Skeletal muscle cell (primary cell): ENCODE measurements at places on chromosomes 4 and X.

DNA sequence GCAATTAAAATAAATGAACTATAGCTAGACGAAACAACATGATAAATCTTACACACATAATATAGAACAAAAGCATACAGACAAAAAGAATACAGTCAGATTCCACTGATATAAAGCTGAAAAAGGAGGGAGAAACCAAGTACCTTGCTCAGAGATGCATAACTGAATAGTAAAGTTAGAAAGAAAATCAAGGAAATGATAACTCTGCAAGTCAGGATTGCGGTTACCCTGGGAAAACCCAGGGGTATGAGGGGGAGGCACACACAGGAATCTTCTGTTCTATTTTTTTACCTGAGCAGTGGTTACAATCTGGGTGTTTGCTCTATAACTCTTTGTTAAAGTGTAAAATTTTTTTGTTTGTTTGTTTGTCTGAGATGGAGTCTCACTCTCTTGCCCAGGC lies 209.1 kb downstream of the CBR4 start:
- no peak for DNase-seq

DNA sequence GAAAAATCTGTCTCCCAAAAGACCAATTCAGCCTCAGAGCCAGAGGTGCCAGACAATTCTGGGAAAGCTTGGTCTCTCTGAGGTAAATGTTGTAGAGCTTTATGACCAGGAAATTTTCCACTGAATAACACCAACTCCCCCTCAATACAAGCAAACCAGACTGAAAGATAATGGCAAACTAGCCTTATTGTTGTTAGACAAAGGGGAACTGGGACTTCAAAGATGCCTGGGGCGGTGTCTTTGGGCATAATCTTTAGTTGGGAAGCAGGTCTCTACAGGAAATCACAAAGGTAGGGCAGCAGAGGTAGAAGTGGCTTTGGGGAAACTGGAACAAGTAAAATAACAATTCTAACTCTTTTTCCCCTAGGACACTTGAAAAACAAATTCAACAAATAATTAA lies 12.0 kb downstream of the COL4A6 start:
- no peak for DNase-seq

DNA sequence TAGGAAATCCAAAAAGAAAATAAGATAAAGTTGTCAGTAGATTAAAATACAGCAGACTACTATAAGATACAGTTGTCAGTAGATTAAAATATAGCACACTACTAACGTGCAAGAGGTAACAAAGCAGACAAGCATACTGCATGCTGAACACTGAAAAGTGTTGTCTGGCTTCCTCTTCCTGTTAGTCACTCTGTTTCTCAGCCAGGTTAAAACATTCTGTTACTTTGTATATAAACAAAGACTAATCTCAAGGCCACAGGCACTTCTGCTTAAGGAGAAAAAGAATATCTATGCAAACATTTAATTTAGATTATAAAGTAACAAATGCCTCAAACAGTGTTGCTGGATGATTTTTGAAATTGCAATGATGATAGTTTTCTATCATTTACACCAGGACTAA lies 41.0 kb upstream of the SCD5 start:
- DNase-seq = no peak

- DNase-seq = no peak
Measured at GRCh38 chr4:149031399-149031798, 589.2 kb upstream of the NR3C2 start.

GRCh38 chr4:119526786-119527550 lies 101.6 kb downstream of the PDE5A start:
- no peak for DNase-seq

DNA sequence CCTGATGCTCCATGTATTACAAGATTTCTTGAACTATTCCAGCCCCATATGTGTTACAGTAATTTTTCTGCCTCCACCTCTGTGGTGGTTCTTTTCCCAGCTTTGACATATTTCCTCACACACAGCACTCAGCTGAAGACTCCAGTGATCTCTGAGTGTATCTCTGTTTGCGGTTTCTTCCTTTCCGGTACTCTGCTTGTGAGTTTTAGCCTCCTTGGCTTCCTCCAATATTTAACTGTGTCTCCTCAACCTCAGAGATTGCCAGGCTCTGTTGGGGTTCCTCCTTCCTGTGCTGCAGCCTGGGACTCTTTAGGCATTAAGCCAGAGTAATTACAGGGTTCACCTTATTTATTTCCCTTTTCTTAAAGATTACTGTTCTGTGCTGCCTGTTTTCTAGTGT lies 73.2 kb downstream of the NFKB1 start:
- DNase-seq = no peak

DNA sequence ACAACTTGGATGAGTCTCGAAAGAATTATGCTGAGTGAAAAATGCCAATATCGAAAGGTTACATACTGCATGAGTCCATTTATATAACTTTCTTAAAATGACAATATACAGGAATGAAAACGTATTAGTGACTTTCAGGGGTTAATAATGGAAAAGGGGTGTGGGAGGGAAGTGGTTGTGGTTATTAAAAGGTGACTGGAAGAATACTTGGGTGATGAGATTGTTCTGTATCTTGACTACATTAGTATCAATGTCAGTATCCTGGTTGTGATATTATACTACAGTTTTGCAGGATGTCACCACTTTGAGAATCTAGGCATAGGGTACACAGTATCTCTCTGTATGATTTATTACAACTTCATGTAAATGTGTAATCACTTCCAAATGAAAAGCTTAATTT lies 204.5 kb downstream of the DTHD1 start:
- DNase-seq = no peak

GRCh38 chr4:105622269-105622668 lies 69.8 kb downstream of the ARHGEF38 start:
- DNase-seq = peak; percentile 92

DNA sequence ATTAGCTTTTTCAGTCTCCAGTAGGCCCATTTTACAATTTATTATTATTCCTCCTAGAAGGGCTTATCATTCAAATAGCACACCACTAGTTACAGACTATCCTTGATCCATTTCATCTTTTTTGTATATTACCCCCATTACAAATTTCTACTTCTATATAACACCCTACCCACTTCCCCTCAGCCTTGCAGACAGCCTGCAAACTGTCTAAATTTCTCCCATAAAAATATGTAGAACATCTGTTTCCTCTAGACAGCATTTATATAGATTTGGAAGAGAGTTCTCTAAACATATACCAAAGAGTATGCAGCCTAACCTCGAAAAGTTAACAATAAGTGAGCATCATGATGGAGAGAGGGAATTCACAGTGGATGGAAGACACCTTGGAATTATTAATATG lies 30.8 kb downstream of the COMMD8 start:
- no peak for DNase-seq

DNA sequence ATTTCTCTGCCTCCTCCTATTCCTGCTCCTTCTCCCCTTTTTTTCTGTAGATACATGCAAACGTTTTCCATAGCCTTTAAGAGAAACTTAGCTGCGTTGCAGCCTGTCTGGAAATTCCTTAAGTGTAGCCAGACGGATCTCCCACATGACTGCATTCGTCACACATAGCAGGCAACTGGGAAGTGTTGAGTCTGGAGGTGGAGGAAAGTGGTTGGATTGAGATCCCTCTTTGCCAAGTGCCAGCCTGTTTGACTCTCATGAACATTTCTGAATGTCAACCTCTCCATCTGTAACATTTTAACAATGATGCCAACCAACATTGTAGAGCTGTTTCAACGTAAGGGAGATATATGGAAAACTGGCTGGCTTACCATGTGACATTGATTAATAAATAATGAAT lies 45.1 kb upstream of the FAM9A start:
- no peak for DNase-seq

- DNase-seq = no peak
Measured at GRCh38 chrX:27953171-27953570, 28.1 kb downstream of the DCAF8L1 start.

GRCh38 chr4:9841072-9841471 lies 59.6 kb downstream of the DRD5 start:
- DNase-seq = no peak

GRCh38 chrX:112846187-112846586 lies 5.6 kb upstream of the AMOT start:
- DNase-seq = no peak

DNA sequence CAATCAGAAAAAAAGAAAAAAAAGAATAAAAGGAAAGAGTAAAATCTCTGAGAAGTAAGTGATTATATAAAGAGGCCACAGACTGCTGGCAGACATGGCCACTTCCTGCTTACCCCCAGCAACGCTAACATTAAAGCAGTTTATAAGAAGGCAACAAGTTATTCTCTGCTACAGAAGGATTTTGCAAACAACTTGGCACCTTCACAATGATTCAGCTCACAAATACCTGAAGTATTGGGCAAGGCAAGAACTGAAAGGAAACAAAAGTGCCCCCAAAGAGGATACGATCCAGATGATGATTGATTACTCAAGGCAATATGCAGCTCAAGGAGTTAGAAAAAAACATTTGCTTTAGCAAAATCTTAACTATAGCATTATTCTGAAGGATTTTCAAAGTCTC lies 718.8 kb downstream of the KLHL13 start:
- no peak for DNase-seq

DNA sequence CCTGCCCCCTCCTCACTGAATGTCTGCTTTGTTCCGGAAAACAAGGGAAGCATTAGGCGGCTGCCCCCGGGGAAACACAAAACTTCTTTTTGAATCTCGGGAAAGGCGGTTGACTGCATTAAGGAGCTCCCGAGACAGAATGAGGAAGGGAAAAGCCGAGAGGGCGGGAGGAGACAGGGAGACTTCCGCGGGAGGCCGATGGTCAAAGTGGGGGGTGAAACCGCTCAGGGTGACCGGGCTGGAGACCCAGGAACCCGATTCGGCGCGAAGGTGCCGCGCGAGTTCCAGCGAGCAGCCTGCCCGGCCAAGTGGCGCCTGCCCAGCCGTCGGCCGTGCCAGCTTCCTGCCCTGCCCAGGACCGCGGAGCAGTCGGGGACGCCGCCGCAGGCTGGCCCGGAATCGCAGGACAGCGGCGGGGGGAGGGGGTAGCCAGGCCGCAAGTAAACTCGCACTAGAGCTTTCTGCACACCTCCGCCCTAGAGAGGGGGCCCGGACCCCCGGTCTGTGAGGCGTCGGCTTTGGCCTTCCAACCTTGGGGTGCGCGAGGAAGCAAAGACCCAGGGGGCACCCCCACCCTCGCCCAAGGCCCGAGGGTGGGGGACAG lies 55.1 kb upstream of the BCOR start:
- DNase-seq = no peak

DNA sequence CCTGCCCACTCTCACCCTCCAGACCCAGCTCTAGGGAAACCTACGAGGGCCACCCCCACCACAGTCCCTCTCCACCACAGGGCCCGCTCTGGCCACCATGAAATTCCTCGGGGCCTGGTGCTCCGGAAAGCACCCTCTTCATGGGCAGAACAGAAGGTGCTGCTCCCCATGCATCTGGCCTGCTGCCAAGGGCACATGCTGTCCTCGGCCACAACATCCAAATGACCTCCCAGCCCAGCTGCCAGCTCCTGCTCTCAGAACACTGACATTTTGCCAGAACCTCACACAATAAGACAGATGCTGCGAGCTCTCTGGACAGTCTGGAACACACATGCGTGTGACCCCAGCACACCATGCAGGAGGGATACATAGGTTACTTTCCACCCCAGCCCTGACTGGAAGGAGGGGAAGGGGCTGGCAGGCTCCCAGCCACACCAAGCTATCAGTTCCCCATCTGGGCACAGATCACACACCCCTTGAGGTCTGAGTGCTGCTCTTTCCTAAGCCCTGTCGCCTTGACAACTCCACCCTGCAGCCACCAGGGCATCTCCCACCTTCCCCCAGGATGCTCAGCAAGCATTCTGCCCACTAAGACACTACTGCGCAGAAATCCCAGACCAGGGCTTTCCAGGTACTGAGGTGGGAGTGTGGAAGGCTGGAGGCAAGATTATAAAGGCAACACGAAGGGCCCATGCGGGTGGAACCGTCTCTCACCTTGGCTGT lies 5.8 kb downstream of the CCNQ start:
- no peak for DNase-seq

DNA sequence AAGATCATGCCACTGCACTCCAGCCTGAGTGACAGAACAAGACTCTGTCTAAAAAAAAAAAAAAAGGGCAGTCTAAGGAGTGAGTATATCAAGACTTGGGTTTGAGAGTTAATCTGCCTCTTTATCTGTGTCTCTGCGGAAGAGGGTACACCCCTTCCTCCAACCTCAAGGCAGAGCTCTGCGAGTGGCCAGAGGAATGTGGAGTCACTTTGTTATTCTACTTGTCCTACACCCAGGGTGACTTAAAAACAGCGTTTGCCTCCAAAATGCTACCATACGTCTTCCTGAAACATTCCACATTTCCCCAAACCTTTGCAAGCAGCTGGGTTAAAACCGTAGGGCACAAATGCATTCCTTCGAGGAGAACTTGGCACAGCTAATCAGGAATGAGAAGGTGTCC lies 199.9 kb downstream of the SHOX start:
- DNase-seq = no peak

DNA sequence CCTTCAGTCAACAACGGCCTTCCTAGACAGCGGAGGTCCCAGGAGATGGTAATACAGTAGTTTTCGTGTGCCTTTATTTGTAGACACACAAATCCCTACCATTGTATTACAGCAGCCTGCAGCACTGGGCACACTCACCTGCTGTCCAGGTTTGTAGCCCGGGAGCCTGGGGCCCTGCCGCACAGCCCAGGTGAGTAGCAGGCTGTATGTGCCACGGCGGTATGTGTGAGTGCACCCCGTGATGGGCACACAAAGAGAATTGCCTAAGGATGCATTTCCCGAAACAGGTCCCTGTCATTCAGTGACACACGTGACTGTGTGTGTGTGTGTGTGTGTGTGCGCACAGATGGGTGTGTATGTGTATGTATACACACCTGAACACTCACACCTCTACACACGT lies 8.1 kb upstream of the SLC25A6 start:
- DNase-seq = no peak

GRCh38 chr4:11497972-11498371 lies 69.3 kb upstream of the HS3ST1 start:
- no peak for DNase-seq

DNA sequence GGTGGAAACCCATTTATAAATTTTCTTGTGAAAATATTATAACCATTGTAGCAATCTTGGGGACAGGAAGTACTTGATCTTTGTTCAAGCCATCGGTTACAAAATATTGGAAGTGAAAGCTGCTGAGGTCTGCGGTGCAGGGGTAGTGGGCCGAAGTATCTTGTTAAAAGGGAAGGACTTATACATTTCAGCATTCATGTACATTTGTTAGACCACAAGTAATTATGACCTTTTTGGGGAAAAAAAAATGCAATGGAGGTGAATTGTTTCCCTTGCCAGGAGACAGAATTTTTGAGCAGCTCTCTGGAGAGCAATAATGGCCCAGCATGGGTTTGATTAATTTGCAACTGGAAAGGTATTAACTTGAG lies 121.3 kb downstream of the EGF start:
- DNase-seq = no peak

- no peak for DNase-seq
Measured at GRCh38 chr4:88005946-88006345, 1.5 kb upstream of the PKD2 start.

DNA sequence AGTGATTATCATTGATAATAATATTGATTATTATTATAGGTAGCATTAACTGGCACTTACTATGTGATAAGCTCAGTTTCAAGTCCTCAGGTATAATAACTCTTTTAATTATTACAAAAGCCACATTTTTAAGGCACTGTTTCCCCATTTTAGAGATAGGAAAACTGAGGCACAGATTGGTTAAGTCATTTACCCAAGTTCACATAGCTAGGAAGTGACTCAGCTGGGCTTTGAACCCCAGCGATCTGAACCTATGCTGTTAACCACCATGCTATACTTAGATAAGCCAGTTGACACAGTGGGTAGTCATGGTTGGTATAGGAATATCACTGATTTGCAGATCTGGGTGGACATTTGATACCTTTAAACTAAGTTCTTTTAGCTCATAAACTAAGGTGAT lies 110.4 kb downstream of the FRAS1 start:
- DNase-seq = no peak
